ENCODE measurements at places on chromosomes 4 and X.

GRCh38 chr4:85569730-85570299 lies 94.9 kb downstream of the ARHGAP24 start:
- no peak for DNase-seq

DNA sequence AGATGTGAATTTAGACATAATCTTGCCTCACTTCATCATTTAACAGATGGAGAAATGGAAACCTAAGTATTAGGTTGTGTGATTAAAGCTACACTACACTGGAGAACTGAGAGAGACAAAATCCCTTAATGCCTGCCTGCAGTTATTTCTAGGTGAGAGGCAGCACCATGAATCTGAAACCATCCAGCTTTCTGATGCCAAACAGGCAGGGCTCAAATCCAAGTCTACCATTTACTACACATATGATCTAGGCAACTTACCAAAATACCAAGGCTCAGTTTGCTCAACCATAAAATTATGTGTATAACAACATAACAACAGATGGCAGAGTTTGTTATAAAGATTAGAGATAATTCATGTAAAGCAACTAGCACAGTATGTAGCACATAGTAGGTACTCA lies 38.7 kb downstream of the GABRA4 start:
- DNase-seq, result no peak

DNA sequence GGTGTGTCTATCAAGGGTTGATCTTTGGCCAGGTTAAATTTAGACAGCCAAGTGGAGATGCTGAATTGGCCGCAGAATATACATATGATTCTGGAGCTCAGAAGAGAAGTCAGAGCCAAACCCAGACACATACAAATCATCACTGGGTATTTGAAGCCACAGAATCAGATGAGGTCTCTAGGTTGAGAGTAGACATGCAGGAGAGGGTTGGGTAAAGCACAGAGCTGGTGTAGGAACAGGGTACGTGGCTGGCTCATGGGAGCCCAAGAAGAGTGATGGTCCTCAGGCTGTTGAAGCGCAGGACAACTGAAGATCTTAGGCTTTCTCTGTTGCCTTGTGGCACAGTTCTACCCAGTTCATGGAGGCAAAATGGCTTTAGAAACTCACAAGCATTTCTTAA lies 37.7 kb downstream of the ADAMTS3 start:
- DNase-seq, result no peak

GRCh38 chrX:118239913-118240698 lies 105.8 kb upstream of the WDR44 start:
- DNase-seq, result no peak

DNA sequence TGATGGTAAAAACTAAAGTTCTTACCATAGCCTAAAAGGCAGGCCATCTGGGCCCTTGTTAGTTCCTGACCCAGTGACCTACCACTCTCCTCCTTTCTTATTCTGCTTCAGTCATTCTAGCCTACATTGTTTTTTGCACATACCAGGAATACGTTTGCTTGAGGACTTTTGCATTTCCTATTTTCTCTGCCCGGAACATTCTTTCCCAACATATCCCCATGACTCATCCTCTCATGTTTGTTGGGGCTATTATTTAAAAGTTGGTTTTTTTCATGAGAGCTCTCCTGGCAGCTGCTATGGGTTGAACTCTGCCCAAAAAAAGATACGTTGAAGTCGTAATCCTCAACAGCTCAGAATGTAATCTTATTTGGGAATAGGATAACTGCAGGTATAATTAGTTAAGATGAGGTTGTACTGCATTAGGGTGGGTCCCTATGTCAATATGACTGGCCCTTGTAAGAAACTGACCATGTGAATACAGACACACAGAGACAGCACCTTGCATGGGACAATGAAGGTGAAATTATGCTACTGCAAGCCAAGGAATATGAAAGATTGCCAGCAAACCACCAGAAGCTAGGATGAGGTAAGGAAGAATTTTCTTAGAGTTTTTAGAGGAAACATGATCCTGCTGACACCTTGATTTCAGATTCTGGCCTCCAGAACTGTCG lies 138.3 kb upstream of the PDHA2 start:
- DNase-seq, result no peak

DNA sequence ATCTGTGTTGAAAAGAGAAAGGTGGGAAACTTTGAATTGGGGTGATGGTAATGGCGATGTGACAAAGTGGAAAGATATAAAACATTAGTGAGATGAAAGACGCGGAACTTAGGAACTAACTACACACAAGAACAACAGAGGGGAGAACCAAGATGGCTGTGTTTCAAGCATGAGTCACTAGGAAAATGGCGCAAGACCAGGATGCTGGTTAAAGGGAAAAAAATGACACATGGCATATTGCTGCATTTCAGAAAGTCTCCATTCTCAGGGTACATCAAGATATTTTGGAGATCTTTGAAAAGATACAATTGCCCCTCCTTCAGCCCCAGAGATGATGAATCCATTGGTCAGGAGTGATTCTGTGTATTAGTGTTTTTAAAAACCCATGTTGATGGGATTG lies 164.4 kb downstream of the FBXO8 start:
- no peak for DNase-seq

GRCh38 chrX:23035493-23035892 lies 35.7 kb downstream of the DDX53 start:
- no peak for DNase-seq

GRCh38 chrX:119231936-119232445 lies 4.1 kb upstream of the PGRMC1 start:
- DNase-seq, result no peak

DNA sequence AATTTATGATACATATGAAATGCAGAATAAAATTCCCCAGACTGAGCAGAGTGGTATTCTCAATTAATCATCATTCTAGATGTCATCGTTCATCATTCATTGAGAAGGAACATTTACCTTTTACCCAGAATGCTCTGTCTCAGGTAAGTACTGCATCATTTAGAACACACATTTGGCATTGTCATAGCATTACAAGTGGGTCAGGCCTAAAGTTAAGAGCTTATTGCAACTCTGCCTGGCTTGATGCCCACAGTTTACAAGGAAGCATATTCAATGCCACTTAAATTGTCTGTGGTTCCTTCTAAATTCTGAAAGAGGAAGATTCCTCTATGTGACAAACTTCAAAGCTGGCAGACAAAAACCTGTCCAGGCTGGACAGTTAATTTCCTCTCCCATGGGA lies 87.3 kb downstream of the CAMK2D start:
- no peak for DNase-seq

DNA sequence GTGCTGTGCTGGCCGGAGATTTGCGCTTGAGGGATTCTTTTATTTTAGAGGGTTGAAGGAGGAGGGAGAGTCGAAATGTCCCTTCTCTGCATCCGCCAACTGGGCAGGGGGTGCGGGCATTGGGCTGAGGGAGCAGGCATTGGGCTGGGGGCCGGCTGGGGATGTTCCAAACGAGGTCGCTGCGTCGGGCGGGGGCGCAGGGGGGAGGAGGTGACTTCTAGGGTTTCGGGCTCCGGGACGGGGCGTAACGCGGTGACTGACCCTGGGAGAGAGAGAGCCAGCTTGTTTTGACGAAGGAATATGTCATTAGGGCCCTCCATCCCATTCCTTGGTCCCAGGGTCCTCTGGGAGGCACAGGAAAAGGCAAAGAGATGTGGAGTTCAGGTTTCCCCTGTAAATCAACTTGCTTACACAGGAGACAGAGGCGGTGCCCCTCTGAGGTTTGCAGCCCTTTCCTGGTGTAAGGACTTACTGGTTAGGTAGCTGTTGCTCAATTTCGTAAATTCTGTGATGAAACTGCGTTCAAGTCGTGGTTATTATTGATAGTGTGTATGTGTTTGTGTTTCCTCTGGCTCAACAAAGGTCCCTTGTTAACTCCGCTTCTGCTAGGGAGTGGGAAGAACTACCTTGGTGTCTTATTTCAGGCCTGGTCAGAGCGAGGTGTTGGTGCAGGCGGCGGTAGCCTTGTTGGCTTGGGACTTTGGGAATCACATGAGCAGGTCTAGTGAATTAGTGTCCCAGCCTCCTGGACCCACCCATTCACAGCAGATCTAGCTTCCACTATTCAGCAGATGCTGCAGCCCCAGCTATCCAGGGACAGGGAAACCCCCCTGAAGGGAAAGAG lies 716 bp downstream of the FHIP1A start:
- peak; percentile 2 for DNase-seq

DNA sequence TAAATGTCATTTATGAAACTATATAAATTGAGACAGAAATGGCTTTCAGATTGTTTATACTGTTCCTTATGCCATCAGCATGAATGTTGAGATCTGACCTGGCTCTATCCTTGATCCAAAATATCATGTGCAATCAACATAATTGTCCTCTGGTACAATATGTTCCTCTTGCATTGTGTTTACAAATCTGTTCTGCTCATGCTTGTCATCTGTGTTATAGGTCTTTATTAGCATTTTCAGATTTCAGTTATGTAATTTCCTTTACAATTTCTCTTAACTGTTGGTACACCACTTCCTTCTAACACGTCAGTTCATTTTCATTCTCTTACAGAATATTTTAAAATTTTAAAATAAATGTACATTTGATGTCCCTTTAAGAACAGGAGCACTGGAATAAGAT lies 1.6 kb downstream of the HPGD start:
- no peak for DNase-seq

DNA sequence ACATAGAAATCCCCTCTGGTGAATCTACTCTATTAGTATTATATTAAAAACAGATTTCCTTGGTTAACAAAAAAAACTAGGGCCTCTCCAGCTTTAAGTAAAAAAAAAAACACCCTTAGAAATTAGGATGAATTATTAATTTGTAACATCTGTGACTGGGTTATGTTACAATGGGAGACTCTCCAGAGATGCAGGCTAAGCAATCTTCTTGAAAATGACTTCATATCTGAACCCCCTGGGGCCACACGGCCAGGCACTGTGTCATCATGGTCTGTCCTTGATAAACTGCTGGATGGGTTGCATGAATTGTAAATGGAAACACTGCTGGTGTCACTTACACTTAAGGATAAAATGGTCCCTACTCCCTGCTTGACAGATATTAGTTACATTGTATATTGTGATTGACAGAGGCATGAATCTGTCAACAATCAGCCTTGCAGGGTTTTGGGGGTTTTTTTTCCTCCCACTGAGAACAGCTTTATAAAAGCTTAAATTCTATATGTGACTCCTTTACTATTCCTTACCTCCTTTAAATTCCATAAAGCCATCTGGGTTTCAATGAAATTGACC lies 49.1 kb downstream of the PRKG2 start:
- DNase-seq, result no peak

- no peak for DNase-seq
Observed at GRCh38 chr4:188714501-188714900, 575.3 kb downstream of the TRIML1 start.

DNA sequence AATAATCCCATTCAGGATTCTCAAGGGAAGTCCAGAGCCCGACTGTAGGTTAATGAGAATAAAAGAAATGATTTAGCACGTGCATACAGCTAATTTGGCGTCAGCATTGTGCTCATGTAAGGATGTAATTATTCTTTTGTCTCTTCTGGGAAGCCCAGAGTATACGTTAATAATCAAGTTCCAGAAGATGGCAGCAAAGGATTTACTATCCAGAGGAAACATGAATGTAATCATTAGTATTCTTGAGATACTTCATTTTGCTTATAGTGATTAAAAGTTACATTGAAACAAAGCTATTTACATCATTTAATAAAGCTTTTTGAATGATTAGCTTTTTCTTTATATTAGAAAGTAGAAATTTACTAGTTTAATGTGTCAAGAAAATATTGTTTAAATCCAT lies 27.1 kb upstream of the MAP9 start:
- DNase-seq, result no peak

DNA sequence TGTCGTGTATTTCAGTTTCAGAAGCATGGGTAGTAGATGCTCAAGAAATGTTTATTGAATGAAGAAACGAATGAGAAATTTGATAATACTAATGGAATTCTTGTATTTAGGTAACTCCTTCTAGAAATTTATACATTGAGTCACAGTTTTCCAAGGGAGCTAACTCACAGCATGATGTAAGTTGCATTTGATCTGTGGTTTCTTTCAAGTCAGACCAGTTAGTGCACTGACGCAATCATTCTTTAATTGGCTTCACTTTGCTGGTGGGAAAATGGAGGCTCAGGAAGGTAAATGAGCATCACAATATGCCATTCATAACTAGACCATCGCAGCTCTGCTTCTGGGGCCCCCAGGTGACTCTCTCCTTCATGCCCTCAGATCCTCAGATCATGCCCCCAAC lies 17.3 kb upstream of the CWH43 start:
- DNase-seq, result no peak

Data from stimulated activated CD4-positive, alpha-beta T cell treated with anti-CD3 and anti-CD28 coated beads, Interleukin-15, amount 100 ng/mL, for 24 hours (primary cell).